ENCODE measurements at places on chromosomes 16 and 17. TPM values are rescaled to one million over a fixed set of nuclear protein-coding genes. Genes with fewer than 3 reads are reported as not detected.

Gene TBX21
- not detected for total RNA-seq

Gene NBR1
- 75.9 TPM for total RNA-seq

Gene HS3ST3A1
- 2.1 TPM for total RNA-seq

Gene CENPT
- total RNA-seq = 25.8 TPM

Gene GINS2
- 0.31 TPM for total RNA-seq

Gene PPP1R27
- total RNA-seq = not detected

Gene OR1F1
- not detected for total RNA-seq

Gene CCDC40
- 5.7 TPM for total RNA-seq

Gene ALOXE3
- not detected for total RNA-seq

Gene ZNF629
- 11.7 TPM for total RNA-seq

Gene CACNA1G
- total RNA-seq = 2.1 TPM

Gene CDH3
- not detected for total RNA-seq

Gene TMC7
- total RNA-seq = 0.06 TPM
